ENCODE measurements at places on chromosomes 6 and 20.

- no peak for DNase-seq
Measured at GRCh38 chr20:20456741-20457140, 88.8 kb downstream of the INSM1 start.

GRCh38 chr6:169577974-169578373 lies 123.9 kb downstream of the WDR27 start:
- no peak for DNase-seq

- DNase-seq = no peak
Measured at GRCh38 chr20:13338999-13339411, 117.9 kb downstream of the ISM1 start.

- DNase-seq = no peak
Measured at GRCh38 chr6:51167468-51167867, 348.8 kb downstream of the TFAP2B start.

DNA sequence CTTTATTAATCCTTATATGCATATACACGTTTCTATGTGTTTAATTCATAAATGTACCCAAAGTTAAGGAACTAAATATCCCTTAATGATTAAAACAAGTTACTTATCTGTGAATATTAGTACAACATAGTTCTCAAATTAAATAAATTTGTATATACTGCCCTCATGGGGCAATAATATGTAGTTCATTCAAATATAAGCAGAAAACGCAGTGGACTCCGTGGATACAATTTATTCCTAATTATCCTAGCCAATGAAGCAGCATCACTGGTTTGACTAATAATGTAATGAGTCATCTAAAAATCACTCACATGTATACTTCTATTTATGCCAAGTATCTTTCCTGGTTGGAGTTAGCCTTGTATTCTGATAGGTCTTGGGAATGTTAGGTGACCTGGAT lies 111.6 kb downstream of the TBC1D32 start:
- no peak for DNase-seq

DNA sequence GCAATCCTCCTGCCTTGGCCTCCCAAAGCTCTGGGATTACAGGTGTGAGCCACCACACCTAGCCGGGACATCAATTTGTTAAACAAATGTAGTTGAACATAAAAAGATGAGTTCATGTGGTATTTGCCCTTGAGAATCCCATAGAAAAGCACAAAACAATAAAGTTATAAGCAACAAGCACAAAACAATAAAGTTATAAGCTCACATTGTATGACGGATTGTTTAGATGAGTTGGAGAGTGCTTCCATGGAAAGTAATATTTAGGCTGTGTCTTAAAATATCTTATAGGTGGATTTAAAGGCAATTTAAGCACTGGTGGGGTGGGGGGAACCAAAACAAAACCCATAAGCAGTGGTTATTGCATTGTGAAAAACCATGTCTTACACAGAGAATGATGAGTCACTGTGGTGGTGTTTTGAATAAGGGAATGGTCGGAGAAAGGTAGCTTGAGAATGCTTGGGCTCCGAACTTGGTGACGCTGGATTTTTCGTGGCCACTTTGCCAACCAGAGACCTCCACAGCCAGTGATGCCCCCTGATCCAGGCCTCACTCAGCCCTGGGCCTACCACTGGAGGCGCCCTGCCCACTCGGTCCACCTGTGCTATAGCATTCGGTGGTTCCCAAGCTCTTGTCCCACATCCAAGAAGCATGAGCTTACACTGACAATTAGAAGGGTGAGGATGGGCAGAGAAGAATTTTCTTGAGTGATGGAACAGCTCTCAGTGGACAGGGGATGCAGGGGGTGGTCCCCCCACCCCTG lies 256.0 kb downstream of the CDKAL1 start:
- DNase-seq = no peak

DNA sequence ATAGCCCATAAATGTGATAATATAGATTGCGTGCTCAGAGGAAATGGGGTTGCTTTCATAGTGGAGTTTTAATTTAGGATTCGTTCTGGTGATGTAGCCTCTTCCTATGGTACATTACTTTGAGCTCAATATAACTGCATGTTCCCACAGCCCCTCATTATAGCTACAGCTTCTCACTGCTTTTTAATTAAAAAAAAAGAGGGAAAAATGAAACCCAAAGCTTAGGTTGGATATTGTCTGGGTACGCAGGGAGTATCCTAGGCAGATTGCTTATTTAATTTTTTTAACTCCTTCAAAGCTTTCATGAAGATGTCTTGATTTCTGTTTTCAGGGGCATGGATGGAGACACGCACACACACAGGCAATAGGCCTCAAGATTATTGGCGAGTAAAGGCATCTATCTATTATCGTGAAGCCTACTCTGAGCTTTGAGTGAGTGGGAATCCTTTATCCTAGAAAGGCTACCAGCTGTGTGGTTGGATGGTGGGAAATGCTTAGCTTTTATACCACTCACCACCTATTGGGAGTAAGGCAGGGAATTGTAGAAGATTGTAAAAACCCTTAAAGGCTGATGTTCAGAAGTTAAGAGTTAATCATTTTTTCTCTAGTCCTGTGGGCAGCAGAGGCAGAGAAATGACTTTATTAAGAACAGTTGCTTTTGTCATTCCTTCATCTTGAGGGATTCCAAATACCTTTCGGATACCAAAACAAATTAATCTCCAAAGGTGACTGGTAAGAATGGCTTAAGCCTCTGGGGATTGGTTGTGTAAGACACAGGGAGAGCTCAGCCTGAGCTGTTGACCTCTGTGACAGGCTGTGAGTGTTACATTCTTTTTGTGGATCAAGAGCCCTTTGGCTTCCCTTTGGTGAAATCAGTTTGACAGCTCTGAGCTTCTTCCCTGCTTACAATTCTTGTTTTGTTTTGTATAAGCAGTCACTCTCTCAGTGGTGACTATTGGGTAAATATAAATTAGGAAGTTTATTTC lies 33.4 kb downstream of the CTNNBL1 start:
- no peak for DNase-seq

DNA sequence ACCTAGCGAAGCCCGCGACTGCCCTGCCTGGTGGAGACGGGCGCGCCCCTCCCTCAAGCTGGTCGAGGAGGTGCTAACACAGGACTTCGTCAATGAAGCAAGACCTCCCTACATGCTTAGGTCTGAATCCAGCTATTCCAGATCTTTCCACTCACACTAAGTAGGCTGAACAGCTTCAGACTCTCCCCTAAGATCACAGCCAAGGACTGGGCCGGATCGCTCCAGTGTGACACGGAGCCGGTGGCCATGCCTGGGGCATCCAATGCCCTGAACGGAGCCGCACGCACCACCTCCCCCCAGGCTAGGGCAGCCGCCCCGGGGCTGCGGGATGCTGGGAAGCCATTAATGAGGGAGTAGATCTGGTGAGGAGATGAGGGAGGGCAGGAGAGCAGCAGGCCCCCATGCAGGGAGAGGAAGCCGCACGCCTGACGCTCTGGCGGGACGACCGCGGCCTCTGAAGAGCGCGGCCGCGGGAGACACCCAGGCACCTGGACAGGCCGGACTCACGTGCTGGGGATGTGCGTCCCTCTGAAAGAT lies 200.0 kb downstream of the WDR27 start:
- DNase-seq = no peak

DNA sequence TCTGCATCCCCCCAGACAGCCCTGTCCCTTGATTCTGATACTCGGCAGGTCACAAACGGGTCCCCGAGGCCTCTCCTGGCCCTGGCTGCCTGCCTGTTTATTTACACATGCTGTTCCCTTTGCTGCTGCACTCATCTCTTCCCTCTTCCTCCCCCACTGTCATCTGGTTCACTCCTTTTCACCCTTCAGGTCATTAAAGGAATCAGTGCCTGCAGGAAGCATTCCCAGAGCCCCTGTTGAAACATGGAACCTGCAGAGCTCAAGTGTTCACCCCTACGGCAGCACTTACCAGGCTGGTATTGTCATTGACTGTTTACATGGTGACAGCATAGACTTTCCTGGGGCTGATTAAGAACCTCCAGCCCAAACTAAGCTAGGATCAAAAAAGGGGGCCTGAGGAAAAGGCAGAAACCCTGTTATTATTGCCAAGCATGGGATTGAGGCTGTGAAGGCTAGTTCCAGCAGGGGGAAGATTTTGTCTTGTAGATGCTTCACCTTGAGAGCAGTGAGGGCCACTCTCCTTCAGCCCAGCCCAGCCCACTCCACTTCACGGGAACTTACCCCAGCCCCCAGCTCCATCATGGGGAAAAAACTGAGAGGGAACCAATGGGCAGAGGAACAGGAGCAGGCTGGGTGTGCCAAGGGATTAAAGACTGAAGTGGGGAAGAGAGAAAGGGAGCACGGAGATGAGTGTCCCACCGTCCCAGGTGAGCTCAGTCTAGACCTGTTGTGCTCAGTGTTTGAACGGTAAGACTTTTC lies 73.2 kb downstream of the JPH2 start:
- DNase-seq = no peak

DNA sequence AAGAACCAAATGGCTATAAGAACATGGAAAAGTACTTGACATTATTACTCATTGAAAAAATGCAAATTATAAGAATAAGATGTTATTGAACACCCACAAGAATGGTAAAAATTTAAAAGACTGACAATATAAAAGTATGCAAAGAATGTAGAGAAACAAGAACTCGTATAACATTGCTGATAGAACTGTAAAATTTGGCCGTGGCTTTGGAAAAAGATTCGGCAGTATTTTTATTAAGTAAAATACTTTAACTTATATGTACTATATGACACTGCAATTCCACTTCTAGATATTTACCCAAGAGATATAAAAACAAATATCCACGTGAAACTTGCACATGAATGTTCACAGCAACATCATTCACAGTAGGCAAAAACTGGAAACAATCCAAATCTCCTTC lies 239.2 kb downstream of the TPBG start:
- DNase-seq = no peak

DNA sequence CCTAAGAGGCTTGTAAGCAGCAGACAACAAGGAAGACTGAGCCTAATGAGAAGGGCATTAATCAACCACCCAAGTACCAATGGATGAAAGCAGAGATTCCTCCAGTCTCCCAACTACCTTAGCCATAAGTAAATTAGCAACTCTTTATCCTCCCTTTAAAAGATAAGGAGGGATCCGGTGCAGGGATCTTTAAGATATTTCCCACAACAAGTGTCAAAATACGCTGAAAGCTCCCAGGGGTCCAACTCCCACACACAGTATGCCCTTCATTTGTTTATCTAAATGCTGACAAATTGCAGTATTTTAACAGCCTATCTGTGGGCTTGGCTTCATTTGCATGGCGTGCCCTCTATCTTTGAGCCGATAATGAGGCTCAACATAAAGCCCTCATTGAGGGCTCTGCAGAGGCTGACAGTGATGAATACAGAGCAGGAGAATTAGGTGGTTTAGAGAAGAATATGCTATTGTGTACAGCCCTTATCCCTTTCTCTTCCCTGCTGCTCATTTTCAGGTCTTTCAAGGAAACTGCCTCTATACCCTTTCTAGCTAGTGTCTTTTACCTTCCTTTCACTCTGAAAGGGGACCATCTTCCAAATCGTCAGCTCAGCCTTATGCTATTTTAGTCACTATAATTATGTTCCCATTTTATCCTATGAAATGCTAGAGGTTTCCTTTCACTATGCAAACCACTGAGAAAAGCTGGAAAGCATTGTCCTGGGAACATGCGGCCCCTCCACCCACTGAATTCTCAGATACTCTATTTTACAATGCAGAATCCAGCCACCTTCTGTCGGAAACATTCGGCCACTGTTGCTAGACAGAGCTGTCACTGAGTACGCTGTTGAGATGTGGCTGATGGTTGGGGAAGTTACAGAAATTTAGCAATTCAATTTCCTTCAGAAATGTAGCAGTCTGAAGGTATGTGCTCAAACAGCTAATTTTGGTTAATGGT lies 575.2 kb upstream of the JAG1 start:
- DNase-seq = no peak

DNA sequence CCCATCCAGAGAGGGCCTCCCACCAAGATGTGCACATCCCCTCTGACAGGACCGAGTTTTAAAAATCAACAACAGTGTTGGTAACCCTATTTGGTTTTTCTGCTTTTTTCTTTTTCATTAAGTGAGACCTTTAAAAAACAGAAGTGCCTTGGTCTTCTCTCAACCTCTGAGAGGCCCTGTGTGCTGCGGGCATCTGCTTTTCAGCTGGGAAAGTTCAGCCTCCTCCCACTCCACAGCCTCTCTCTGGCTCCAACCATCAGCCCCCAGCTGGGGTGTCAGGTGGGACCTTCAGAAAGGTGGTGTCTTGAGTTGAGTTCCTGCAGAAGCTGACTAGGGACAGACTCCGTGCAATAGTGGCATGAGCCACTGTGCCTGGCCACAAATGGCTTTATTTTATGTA lies 64.6 kb upstream of the ZMYND8 start:
- DNase-seq = no peak

- DNase-seq = no peak
Measured at GRCh38 chr6:143561105-143561704, 49.7 kb upstream of the FUCA2 start.

- DNase-seq = no peak
Measured at GRCh38 chr6:15816661-15817060, 153.8 kb upstream of the DTNBP1 start.

- no peak for DNase-seq
Measured at GRCh38 chr20:19993958-19994669, 23.0 kb upstream of the NAA20 start.

DNA sequence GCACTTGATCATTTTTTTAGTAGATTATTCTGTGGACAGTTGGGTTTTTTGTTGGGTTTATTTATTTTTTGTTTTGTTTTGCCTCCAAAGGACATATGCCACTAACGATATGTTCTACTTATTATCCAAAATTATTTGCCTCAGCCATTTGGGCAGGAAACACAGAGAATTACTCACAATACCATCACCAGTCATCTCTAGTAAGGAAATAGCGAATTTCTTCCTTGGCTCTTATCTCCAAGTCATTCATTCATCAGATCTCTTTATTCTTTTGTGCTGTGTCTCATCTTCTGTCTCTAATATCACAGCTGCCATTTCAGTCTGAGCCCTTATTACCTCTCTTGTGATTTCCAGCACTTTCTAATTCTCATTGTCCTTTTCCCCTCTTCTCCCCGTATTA lies 130.4 kb upstream of the SMLR1 start:
- DNase-seq = no peak

GRCh38 chr6:1515280-1515679 lies 94.4 kb upstream of the FOXC1 start:
- no peak for DNase-seq

GRCh38 chr6:159931112-159931511 lies 37.8 kb upstream of the IGF2R start:
- no peak for DNase-seq
